ENCODE measurements at places on chromosomes 6 and 20. TPM values are rescaled to one million over a fixed set of nuclear protein-coding genes. Genes with fewer than 3 reads are reported as not detected.

CST2 gene
- total RNA-seq, result not detected

CCDC170 gene
- total RNA-seq, result not detected

TMEM200A gene
- total RNA-seq, result 0.58 TPM

C20orf204 gene
- 3.2 TPM for total RNA-seq

RAET1L gene
- total RNA-seq, result not detected
